Stimulated activated CD4-positive, alpha-beta T cell treated with anti-CD3 and anti-CD28 coated beads, Interleukin-4, amount 100 ng/mL, for 24 hours (primary cell): ENCODE measurements at places on chromosomes 4 and X.

GRCh38 chr4:21982087-21982486, 33.5 kb upstream of the KCNIP4 start:
- DNase-seq, result no peak

GRCh38 chrX:10660171-10660570, 39.8 kb upstream of the MID1 start:
- no peak for DNase-seq

DNA sequence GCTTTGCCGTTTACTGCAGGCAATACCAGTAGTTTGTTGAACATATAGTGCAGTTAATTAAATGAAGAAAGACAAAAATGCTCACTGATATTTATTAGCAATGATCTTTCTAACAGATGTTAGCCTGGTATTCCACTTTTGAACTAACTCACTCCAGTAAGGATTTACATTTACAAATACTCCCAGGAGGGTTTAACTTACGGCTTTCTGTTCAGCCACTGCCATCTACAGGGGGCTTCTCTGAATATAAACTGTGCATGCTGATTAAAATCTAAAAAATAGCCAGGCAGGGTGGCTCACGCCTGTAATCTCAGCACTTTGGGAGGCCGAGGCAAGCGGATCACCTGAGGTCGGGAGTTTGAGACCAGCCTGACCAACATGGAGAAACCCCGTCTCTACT, 2.2 kb upstream of the SRD5A3 start:
- no peak for DNase-seq

GRCh38 chr4:182743815-182744214, 173.4 kb downstream of the DCTD start:
- no peak for DNase-seq

DNA sequence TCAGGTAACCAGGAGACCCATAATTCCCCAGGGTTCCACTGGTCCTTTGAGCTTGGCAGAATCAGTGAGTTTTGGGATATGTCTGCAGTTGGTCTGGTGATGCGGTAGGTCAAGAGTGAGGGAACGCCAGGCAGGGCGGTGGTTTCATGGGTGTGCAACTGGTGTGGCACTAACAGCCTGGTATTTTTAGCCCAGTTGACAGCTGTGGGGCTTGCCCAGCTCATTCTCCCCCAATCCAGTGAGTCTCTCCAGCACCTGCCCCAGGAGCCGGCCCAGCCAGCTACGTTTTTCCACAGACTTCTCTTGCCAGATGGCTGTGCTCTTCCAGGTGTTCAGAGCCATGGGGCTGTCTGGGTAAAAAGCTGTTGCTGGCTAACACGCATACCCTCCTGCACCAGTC, 1019.9 kb downstream of the CCSER1 start:
- DNase-seq, result no peak

DNA sequence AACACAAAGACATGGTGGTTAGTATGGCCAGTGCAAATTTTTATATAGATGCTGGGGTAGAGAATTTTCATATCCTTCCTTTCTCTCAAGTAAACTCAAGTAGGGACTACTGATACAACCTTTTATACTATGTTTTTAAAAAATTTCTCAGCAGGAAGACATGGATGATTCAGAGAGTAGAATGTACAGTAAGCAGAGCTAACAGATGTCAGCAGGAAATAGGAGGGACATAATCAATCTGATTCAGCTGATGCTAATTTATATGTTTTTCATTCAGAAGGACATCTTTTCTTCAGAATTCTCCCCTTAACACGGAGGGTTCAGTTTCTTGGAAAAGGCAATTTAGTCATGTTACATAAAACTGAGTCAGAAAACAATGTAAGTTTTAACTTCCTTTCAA, 95.4 kb downstream of the GRIA2 start:
- DNase-seq, result no peak

DNA sequence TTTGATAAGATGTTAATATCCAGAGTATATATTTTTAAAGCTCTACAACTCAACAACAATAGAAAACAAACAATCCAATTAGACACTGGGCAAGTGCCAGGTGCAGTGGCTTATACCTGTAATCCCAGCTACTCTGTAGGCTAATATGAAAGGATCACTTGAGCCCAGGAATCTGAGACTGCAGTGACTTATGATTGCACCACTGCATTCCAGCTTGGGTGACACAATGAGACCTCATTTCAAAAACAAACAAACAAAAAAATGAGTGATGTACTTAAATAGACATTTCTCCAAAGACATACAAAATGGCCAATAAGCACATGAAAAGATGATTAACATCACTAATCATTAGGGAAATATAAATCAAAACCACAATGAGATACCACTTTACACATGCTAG, 356.8 kb upstream of the PCDH10 start:
- DNase-seq, result no peak

- no peak for DNase-seq
Observed at GRCh38 chrX:48520976-48521352, 644 bp upstream of the EBP start.

- DNase-seq, result no peak
Observed at GRCh38 chr4:42339935-42340406, 57.3 kb upstream of the SHISA3 start.

DNA sequence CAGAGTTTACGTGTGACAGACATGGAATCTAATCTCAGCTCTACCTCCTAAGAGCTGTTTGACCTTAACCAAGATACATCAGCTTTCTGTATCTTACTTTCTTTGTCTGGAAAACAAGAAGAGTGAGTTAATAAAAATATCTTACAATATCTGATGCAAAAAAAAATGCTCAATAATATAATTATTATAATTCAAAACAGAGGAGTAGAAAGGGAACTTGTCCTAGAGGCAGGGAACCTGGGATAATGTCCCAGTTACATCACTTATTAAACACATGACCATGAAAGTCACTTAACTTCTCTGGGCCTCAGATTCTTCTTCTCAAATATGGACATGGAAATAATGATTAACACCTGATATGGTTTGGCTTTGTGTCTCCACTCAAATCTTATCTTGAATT, 256.1 kb downstream of the KLHL13 start:
- DNase-seq, result no peak

DNA sequence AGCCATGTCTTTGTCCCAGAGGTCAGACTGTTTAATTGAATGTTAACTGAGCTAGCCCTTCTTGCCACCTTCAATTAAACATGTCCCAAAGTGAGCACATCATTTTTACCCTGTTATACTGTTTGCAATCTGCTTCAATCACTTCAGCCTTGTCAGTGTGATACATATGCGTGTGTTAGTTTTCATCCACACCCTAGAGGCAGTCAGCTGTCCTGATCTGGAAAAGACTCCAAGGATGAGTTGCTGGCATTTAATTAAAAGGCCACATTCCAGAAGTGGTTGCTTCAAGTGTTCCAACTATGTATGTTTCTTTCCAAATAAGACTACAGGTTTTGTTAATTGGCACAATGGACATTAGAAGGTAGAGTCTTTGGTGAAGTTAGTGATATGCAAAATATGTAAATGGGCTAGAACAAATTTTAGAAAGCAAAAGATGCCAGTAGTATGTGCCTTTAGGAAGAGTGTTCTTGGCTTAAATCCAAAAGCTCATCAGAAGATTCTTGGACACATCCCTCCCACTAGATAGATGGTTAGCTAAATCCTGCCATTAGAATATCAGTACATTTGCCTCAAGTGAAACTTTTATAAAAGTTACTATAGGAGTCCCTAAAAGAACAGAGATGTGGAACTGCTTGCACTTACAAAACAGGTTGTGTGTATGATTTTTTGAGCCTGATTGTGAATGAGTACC, 79.5 kb upstream of the SLIT2 start:
- no peak for DNase-seq

- no peak for DNase-seq
Observed at GRCh38 chr4:77699731-77700210, 94.2 kb downstream of the CXCL13 start.

GRCh38 chr4:181822005-181822375, 421.2 kb upstream of the TENM3 start:
- DNase-seq, result no peak

GRCh38 chrX:27465036-27465435, 1.9 kb upstream of the PPP4R3C start:
- no peak for DNase-seq

DNA sequence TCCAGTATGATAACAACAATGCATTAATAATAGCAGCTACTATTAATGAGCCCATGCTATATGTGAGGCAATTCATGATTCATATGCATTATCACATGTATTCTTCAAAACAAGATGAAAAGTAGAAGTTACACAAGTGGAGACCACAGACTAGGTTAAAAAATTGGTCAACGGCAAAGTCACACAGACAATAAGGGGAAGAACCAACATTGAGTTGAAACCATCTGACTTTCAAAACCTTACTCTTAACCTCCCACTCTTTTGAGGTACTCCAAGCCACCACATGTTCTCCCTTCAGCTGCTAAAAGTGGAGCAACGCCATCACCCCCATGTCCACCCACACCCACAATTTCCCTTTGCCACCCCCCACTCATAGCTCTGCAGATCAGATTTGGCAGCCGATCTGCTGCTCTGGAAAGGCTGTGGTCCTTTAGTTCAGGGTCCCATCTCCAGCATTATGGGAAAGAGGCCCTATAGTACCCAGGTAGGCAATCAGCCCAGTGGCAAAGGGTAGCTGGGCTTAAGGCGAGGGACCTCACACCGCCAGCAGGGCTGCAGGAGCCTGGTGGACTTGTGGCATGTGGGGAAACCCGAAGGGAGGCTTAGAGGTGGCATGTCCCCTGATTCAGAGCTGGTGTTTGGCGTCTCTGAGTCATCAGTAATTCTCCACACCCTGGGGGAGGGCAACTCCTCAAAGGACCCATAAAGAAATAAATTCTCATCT, 33.5 kb upstream of the CYBB start:
- DNase-seq, result peak; percentile 18

DNA sequence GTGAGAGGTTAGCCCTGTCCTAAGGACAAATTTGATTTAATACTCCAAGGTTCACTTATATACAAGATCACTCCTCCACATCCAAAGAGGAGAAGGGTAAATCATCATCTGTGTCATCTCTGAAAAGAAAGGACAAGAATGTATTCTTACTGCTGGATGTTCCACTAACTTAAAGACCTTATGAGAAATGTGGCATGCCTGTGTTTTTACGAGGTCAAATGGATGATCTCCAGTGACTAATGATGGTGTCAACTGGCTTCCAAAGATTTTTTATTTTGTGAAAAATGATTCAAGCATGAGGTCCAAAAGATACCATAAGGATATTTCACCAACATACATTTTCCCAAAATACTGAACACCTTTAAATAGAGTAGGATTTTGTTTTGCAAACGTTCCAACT, 143.4 kb downstream of the PTCHD1 start:
- no peak for DNase-seq

DNA sequence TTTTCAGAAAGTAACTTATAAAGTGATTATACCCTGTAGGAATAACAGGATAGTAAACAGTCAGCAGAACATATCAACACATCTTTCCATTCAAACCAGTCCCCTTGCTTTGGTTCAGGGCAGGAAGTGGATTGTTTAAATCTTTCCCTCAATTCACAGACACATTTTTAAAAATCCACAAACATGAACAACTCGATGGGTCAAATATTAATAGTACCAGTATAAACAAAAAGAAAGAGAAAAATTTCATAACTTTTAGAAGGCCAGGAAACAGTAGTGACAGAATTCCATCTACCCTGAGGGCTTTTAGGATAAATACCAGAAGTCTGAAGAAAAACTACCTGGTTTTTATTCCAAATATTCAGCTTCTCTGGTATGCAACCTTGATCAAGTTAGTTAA, 1072.8 kb upstream of the PABPC4L start:
- no peak for DNase-seq

GRCh38 chr4:162509333-162509732, 345.5 kb upstream of the FSTL5 start:
- DNase-seq, result no peak

DNA sequence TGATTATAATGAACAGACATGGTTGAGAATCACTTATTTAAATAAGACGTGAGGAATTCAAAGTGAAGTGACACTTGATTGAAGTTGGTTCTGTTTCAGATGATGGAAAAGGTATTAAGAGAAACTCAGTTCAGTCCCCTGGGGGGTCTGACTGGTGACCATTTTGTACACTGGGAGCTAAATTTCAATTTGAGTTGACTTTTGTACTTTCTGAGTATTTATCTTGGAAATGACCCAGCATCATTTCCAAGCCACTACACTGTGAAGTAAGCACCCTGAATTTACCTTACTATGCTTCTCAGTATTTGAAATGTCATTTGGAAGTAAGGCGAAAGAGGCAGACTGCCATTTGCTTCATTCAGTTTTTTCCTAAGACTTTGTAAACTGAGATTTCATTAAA, 73.4 kb downstream of the CNOT6L start:
- no peak for DNase-seq

DNA sequence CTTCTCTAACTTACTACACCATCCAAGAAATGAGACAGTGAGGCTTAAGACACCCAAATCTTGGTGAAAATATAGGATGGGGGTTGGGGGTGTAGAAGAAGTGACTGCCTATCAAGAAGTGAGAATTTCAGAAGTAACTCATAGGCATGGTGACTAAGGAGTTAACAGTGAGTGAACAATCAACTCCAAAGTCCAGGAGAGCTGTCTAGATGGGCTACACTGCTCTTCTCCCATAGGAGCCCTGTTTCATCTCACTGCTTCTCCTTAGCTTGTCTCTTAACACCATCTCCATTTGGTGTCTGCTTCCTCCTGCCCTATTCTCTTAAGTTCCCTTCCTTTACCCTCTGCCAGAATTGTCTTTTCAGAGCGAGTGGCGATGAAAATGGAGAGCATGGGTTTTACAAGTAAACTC, 22.7 kb downstream of the FABP2 start:
- DNase-seq, result no peak

DNA sequence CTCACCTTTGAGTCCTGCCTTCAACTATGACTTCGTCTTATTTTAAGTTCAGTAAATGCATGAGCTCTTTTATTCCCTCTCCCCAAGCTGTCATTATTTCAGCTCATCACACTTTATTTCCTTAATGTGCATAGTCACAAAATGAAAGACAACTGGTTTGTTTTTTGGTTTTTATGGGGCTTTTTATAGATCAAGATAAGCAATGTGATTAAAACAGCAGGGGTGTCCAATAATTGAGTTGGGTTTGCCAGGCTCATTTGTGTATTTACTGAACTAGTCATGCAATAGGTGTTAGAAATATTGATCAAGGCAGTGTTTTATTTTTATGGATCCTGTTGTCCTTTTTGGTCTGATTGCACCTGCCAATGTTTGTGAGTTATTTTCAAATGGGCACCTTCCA, 102.2 kb downstream of the FRMPD4 start:
- no peak for DNase-seq

GRCh38 chr4:141132072-141132708, 1.1 kb downstream of the RNF150 start:
- no peak for DNase-seq

DNA sequence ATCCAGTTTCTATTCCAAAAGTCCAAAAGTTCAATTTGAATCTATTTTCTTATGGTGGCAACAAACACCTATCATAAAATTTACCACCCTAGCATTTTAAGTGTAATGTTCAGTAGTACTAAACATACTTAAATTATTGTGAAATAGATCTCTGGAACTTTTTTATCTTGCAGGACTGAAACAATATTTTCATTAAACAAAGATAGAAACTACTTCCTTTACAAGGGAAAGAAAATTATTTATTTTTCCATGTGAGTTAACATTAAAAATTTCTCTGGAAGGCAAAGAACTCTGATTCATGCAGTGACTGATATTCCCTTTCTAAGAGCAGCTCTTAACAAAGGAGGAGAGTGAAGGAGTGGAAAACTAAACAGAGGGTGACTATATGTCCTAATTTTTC, 40.2 kb downstream of the ADH7 start:
- no peak for DNase-seq

GRCh38 chrX:153944800-153945150, 332 bp upstream of the RENBP start:
- DNase-seq, result no peak
